ENCODE measurements at places on chromosomes 3 and 15.

DNA sequence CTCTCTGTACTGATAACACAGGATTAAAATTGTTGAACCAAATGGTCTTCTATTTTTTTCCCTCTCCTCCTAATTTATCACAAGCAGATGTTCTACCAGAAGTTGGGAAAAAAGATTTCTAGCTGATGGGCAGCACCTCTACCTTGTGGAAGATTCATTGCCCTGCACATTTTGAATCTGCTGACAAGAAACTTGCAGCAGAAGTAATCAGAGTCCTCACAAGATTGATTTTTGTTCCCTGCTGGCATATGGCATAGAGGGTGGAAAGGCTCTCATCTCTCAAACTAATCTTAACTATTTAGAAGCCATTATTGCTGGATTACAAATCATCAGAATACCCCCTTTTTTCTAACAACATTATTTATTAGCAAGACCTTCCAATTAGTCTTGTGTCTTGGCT lies 148.9 kb upstream of the MEIS2 start:
- DNase-seq: no peak

GRCh38 chr3:38561746-38562466 lies 65.8 kb downstream of the EXOG start:
- DNase-seq: no peak

- DNase-seq: peak; percentile 29
These were observed 1.2 kb upstream of the EIF3J start for GRCh38 chr15:44535523-44536301.

DNA sequence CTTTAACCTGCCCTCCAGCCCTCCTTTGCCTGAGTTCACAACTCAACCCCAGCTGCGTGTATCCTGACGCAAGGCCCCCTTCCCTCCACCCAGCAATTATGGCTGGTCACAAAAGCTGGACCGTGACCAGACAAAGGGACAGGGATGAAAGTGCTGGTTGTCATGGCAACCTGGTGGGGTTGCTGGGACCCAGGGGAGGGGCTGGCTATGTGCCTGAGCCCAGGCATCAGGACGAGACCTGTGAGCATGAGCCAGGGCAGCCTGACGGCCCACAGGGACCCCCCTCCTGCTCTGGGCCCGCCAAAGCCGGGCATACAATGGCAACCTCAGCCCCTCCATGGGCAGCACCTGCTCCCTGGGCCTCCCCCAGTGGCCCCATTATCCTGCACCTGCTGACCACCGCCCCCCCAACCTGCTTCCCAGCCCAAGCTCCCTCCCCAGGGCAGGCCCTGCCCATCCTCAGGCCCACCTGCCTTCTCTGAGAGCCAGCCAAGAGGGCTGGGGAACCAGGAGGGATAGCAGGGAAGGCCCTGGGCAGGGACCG lies 4.5 kb upstream of the DNAH1 start:
- DNase-seq: peak; percentile 57

DNA sequence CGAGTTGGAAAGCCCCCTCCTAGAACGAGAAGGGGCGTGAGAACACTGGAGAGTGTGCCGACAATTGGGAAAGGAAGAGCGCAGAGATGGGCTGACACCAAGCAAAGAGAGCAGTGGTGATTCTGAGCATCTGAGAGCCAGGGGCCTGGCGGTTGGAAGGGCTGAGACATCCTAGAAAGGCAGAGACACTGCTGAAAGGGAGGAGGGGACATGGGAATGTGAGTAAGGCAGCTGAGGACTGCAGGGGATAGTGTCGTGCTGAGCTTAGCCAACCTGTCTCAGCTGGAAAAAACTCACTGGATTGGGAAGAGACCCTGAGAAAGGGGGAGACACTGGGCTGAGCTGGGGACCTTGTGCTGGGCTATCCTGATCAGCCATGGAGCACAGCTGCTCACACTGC lies 58.1 kb upstream of the SLC6A6 start:
- DNase-seq: no peak

DNA sequence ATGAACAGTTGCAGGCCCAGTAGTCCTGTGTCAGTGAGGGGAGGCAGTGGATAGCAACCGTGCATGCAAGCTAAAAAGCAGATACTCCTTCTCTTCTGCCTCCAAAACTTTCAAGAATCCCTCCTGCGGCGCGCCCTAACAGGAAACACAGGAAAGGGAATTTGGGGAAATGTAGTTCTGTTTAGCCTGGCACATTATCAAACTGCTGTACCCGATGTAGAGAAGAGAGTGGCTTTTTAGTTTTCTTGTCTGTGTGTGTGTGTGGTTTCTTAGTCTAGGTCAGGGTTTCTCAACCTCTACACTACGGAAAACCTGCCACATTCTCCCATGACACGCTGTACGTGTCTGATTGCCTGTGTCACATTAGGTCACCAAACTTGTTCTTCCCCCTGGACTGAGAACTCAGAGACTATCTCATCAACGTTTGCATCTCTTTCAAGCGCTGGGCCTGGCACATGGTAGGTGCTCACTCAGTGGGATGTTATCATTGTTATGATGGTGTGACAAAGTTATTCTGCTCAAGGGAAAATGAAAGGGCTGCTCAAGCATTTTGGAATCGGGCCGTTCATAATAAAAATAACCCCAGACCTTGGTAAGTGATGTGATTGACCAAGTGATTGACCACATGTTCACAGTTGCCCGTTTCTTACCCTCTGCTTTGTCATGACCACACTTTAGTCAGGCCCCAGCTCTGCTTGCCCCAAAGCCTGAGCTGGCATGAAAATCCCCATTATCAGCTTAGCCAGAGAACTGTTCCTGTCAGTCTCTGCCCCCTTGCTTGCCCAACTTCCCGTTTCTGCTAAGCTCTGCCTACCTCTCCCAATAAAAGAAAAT lies 33.2 kb downstream of the TM4SF4 start:
- no peak for DNase-seq

GRCh38 chr3:110324171-110324705 lies 747.4 kb upstream of the NECTIN3 start:
- no peak for DNase-seq

- no peak for DNase-seq
These were observed 405.5 kb downstream of the ZNF385D start for GRCh38 chr3:21345382-21345976.

GRCh38 chr15:29476503-29477080 lies 207.0 kb upstream of the NSMCE3 start:
- no peak for DNase-seq

GRCh38 chr3:23649448-23649847 lies 156.3 kb upstream of the UBE2E1 start:
- DNase-seq: no peak
